ENCODE measurements at places on chromosomes 3 and 15. TPM values are rescaled to one million over a fixed set of nuclear protein-coding genes. Genes with fewer than 3 reads are reported as not detected.

The SEC22C gene
- 62.7 TPM for total RNA-seq

The FGF12 gene
- 10.2 TPM for total RNA-seq

The ST8SIA2 gene
- 0.50 TPM for total RNA-seq

The KIF7 gene
- 10.8 TPM for total RNA-seq

- no peak for DNase-seq
These were observed 61.2 kb upstream of the SEC22A start for GRCh38 chr3:123140550-123140949.

GRCh38 chr3:12987602-12988001, 85.6 kb downstream of the IQSEC1 start:
- DNase-seq, result no peak

DNA sequence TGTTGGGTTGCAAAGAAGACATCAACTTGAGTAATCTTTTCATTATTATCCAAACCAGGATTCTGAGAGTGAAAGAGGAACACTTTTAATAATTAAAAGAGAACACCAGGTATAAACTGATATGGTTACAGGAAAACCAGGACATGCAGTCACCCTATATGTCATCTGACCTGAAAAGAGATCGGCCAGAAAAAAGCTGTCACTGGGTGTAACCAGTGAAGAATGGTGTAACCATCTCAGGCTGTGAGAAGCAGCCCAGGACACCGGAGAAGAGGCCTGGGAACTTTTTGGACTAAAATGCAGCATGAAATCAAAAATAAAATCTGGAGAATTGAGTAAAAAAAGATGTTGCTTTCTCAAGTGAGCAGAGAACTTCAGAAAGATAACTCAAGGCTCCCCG, 10.1 kb upstream of the CCDC80 start:
- no peak for DNase-seq

Measured in esophagus muscularis mucosa (tissue), 4 donors.